Left renal pelvis (tissue), 4 donors: ENCODE measurements at places on chromosomes 6 and 20. TPM values are rescaled to one million over a fixed set of nuclear protein-coding genes. Genes with fewer than 3 reads are reported as not detected.

The TNFRSF21 gene
- polyA plus RNA-seq: 33.0 TPM

- no peak for DNase-seq
These were observed 202.4 kb upstream of the CDH4 start for GRCh38 chr20:61049684-61050083.

The REM1 gene
- polyA plus RNA-seq: 0.66 TPM

DNA sequence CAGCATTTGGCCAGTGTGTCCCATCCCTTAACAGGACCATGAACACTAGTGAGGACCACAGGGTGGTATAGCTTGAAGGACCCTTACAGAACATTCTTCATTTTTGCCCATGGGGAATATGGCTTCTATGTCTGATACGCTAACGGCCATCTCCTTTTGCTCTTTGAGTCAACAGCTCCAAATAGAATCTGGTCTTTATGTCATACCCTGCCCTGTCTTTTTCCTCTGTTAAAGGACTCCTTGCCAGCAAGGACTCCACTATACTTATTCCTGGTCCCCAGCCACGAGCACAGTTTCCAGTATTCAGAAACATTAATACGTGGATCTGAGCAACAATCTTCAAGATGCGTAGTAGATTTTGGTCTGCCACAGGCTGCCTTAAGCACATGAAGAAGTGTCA lies 22.5 kb downstream of the SERPINB1 start:
- DNase-seq: no peak

DNA sequence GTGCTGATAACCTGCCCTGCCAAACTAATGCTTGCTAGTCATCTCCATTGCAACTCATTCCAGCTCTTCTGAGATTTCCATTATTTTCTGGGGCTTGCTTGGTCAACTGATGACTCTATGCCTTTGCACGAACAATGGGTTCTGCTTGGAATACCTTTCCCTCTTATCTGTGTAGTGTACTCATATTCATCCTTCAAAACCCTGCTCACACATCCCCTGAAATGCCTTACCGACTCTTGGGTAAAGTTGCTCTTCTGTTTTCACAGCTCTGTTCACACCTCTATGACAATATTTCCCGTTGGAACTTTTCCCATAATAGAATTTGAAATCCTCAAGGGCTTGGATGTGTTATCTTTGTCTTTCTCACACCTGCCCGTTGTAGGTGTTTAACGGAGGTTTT lies 331.0 kb upstream of the SOX4 start:
- no peak for DNase-seq

The LAMP5 gene
- polyA plus RNA-seq: 9.1 TPM

- no peak for DNase-seq
These were observed 87.8 kb downstream of the SLC2A10 start for GRCh38 chr20:46797206-46797605.

- DNase-seq: no peak
These were observed 129.4 kb upstream of the CENPW start for GRCh38 chr6:126210398-126211075.

The ZNF133 gene
- 36.3 TPM for polyA plus RNA-seq

GRCh38 chr6:15077961-15078360 lies 167.9 kb upstream of the JARID2 start:
- no peak for DNase-seq

The SRSF12 gene
- polyA plus RNA-seq: 7.7 TPM

DNA sequence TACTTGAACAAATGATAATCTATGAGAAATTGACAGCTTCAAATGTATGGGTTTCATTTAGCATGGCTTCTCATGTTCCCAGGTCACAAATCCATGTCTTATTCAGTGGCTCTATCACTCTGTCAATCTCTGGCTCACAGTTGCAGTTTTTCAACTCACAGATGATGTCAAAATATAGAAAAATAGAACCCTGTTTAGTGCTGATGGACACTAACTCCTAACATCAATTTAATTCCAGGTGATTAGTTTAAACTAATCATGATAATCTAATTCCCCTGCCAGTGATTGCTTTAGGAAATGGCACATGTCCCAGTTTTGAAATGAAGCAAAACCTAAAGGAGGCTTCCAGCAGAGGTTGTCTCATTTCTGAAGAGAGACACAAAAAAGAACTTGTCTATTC lies 13.0 kb downstream of the KHDC1 start:
- DNase-seq: no peak

DNA sequence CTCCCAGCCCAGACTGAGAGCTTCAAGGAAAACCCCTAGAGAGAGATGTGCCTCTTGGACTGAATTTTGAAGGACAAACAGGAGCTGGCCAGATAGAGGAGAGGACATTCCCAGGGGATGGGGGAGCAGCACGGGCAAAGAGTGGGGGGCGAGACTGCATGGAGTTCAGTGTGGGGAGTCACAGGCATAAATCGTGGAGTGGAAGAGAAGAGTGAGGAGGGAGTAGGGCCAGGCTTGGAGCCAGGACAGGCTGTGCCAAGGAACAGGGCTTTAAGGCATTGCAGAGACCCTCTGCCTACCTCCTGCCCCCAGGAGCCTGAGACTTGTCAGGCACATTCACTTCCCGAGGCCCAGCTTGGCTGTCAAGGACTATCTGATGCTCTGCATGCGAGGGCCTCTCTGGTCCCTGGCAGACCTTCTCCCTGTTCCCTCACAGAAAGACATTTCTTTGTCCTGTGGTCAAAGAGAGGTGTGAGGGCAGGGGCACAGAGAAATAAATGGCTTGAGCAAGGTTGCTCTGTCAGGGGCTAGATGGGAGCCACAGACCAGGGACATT lies 5.2 kb upstream of the SLC22A7 start:
- DNase-seq: no peak

GRCh38 chr20:51811514-51812128 lies 9.3 kb upstream of the SALL4 start:
- no peak for DNase-seq

The MYB gene
- polyA plus RNA-seq: 5.1 TPM
